ENCODE measurements at places on chromosomes 16 and 17. TPM values are rescaled to one million over a fixed set of nuclear protein-coding genes. Genes with fewer than 3 reads are reported as not detected.

The KRT23 gene
- total RNA-seq = not detected

The KRT12 gene
- not detected for total RNA-seq

The ABAT gene
- total RNA-seq = 9.8 TPM

The NKD1 gene
- total RNA-seq = 1.9 TPM

The NXN gene
- 0.25 TPM for total RNA-seq

The DOK4 gene
- total RNA-seq = 4.9 TPM

The TEKT5 gene
- not detected for total RNA-seq

The SPOP gene
- 65.2 TPM for total RNA-seq
